HTR-8/SVneo (cell line): ENCODE measurements at places on chromosomes 12 and 14.

DNA sequence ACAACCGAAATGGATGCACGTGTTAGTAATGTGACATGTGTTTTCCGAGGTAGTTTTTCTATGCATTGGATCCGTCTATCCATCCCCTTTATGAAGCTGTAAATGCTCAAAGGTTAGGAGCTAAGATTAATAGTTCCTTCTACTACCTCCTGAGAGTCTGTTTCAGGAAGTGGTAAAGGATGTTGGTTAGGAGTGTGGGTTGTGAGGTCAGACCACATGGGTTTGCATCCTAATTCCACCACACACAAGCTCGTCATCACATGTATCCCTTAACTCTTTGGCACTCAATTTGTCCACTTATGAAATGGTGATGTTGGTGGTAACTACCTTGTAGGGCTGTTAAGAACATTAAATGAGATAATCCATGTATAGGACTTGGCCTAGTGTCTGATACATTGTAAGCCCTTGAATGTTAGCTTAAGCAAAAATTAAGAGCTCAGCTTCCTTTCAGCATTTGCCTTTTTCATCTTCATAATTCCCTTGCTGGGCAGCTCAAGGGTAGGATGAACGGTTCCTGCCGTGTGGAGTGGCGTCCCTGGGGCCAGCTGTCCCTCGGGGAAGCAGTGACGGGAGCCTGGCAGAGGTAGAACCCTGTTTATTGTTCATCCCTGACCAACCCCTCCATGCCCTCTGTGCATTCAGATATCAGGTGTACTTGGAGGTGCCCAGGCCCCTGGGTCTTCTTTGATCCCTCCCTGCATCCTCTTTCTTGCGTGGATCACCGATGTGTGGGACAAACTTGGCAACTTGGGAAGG is 52.3 kb downstream of the TSPAN9 start:
- DNase-seq, result no peak

- DNase-seq, result no peak
These were observed 64.3 kb upstream of the CDKN3 start for GRCh38 chr14:54332490-54332889.

- peak; percentile 67 for DNase-seq
These were observed 238.5 kb downstream of the GPHN start for GRCh38 chr14:66746316-66747006.

GRCh38 chr14:94342334-94342934 is 19.3 kb upstream of the SERPINA6 start:
- DNase-seq, result peak; percentile 88

GRCh38 chr12:57889500-57889989 is 43.0 kb upstream of the CTDSP2 start:
- DNase-seq, result no peak

GRCh38 chr14:59463787-59464485 is 1.2 kb downstream of the GPR135 start:
- DNase-seq, result no peak

GRCh38 chr14:38074081-38074480 is 133.6 kb upstream of the SSTR1 start:
- DNase-seq, result no peak

DNA sequence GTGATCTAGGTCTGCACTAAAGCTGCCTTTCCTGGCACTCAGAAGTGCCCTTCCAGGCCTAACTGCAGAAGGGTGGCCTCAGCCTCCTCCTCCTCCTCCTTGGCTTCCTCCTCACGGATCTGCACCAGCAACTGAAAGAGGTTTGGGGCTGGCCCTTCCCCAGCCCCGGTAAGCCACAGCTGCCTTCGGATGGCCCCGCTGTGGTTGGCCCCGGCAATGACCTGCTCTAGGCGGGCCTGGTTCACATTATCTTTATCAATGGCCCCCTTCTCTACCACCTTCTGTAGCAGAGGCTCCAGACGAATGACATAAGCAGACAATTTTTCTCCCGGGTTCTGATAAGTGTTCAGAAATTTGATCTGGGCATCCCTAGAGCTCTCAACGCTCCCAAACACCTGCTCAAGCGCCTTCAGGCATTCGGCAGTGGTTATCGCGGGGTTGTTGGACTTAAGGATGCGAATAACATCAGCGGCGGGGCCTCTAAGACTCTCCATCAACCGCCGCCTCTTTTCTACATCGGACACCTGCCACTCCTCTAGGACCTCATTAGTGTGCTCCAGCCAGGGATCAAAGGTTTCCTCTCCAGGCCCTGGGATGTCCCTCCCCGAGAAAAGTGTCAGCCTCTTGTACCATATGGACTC is 1.5 kb downstream of the PNMA1 start:
- peak; percentile 51 for DNase-seq

- DNase-seq, result no peak
These were observed 127.1 kb downstream of the CAPZA3 start for GRCh38 chr12:18864900-18865561.

- DNase-seq, result no peak
These were observed 58.1 kb downstream of the SPTB start for GRCh38 chr14:64821651-64822050.

GRCh38 chr12:46244997-46245396 is 23.8 kb downstream of the SLC38A1 start:
- no peak for DNase-seq

DNA sequence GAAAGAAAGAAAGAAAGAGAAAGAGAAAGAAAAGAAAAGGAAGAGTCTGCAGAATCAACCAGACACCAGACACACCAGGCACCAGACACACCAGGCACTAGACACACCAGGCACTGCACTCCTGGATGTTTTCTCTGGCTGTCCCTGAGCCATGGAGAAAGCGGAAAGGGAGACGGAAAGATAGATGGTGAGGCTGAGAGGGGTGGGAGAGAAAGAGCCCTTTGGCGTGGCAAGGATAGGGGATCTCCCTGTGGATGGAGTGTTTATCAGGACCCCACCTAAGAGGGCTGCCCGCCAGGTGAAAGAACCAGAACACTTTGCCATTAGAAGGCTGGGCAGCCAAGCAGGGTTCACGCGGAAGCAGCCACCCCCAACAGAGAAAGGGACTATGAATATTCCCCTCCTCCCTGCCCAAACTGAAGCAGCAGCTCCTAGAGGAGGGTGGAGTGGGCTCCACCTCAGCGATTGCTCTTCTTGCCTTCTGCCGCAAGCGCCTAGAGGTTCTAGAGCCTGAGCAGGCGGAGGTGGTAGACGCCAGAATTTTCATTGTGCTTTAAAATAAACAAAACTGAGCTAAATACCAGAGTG is 13.4 kb downstream of the ST8SIA1 start:
- no peak for DNase-seq

- DNase-seq, result no peak
These were observed 725 bp downstream of the RIMBP2 start for GRCh38 chr12:130715150-130715997.

GRCh38 chr14:44317441-44317746 is 189.7 kb downstream of the FSCB start:
- no peak for DNase-seq

- no peak for DNase-seq
These were observed 149.9 kb upstream of the FKBP4 start for GRCh38 chr12:2644683-2645405.

DNA sequence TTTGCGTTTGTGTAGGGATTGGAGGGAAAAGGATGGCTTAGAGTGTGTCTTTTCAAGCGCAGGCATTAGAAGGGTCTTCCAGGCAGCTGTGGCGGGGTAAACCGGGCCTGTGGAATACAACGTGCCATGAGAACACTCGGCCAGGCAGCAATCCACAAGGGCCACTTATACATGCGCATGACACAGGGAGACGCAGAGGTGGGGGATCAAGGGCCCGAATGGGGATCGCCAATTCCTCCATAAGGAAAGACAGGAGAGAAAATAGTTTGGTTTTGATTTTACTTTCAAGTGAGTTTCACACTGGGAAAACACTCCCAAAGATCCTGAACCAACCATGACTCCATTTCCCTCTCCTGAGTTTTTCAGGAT is 71.6 kb downstream of the SPRING1 start:
- DNase-seq, result no peak

- no peak for DNase-seq
These were observed 12.2 kb downstream of the CHURC1 start for GRCh38 chr14:64926398-64926995.

GRCh38 chr12:106380954-106381353 is 23.4 kb downstream of the POLR3B start:
- DNase-seq, result no peak

DNA sequence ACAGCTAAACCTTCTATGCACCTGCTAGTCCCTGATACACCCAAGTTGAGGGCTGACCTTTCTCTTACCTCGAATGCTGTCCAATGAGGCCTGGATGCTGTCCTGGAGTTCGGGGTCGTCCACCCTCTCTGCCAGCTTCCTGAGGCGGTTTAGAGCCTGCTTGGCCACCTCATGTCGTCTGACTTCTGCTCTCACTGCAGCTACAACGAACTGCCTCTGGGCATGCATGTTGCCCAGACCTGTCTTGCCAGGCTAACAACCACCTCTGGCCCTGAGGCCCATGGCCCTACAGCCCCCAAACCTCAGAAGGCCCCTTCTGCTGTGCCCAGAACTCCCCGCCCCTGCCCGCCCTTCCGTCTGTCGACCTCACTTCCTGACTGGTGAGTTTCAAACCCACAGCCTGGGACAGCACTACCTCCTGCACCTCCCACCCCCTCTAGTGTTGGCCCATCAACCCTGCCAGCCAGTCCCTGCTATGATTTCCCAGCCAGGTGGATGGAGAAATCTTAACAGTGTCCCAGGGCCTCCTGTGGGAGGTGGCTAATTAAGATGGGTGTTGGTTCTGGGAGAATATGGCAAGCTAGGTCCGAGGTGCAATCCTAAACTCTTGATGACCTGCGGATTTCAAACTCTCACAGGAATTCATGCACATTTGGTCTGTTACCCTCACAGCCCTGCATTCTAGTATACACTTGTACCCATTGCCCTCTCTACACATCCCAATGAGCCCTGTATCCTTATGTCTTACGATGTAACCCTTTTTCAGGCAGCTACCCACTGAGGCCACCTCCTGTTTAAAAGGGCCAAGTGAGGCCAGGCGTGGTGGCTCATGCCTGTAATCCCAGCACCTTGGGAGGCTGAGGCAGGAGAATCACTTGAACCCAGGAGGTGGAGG is 2.7 kb upstream of the TSPAN31 start:
- no peak for DNase-seq

- no peak for DNase-seq
These were observed 154.3 kb downstream of the CEP83 start for GRCh38 chr12:94305130-94305957.
